ENCODE measurements at places on chromosomes 11 and 22. TPM values are rescaled to one million over a fixed set of nuclear protein-coding genes. Genes with fewer than 3 reads are reported as not detected.

TMEM45B gene
- 3.2 TPM for total RNA-seq

NOX4 gene
- 3.6 TPM for total RNA-seq

TM7SF2 gene
- total RNA-seq = 46.6 TPM

OR5B17 gene
- not detected for total RNA-seq

SCGB1C1 gene
- not detected for total RNA-seq

CYTH4 gene
- 9.4 TPM for total RNA-seq

PPP1CA gene
- 81.2 TPM for total RNA-seq

PDGFB gene
- total RNA-seq = 5.9 TPM

KIRREL3 gene
- total RNA-seq = 18.7 TPM

NXPE4 gene
- not detected for total RNA-seq

CARD10 gene
- total RNA-seq = 4.0 TPM

SCUBE2 gene
- total RNA-seq = 15.9 TPM

PRG3 gene
- total RNA-seq = 1.1 TPM

CALCB gene
- 5.6 TPM for total RNA-seq

MS4A6E gene
- total RNA-seq = not detected

PACSIN3 gene
- total RNA-seq = 7.9 TPM

CCT8L2 gene
- not detected for total RNA-seq

- no peaks in the 10 kb centered on the region for H3K27me3 ChIP-seq
- no peak overlapping the region for H3K27ac ChIP-seq
- no peak for DNase-seq
- H3K4me1 ChIP-seq = peaks cover 5% of the 10 kb centered on the region
- no peaks in the 10 kb centered on the region for H3K36me3 ChIP-seq
- no peak overlapping the region for H3K4me3 ChIP-seq
Measured at GRCh38 chr11:67548555-67549110, 25.4 kb upstream of the CABP2 start.

GRCh38 chr22:27796829-27797519 is 4.6 kb downstream of the MN1 start:
- peaks cover 60% of the 10 kb centered on the region for H3K4me1 ChIP-seq
- DNase-seq = no peak
- H3K4me3 ChIP-seq = peak overlapping the region; percentile 48
- peak overlapping the region; percentile 79 for H3K27ac ChIP-seq
- peaks cover 34% of the 10 kb centered on the region for H3K36me3 ChIP-seq

DNA sequence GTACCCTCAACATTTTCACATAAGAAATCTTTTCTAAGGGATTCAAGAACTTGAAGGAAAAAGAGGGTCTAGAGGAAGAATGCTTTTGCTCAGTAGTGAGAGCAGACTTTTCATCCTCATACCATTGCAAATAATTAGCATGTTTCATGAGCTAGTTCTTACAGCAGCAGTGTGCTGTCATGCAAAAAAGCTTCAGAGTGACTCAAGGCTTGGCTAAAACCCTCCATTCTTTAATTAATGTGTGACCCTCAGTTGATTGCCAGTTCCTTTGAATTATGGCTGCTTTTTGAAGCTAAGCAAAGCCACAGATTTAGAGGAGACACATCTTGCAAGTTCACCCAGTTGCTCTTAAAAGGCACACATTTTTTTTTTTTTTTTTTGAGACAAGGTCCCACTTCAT is 36.6 kb upstream of the PCF11 start:
- H3K4me3 ChIP-seq = no peak overlapping the region
- H3K27me3 ChIP-seq = no peaks in the 10 kb centered on the region
- H3K36me3 ChIP-seq = no peaks in the 10 kb centered on the region
- DNase-seq = no peak
- no peaks in the 10 kb centered on the region for H3K4me1 ChIP-seq

GRCh38 chr11:92277871-92278270 is 53.3 kb downstream of the FAT3 start:
- no peaks in the 10 kb centered on the region for H3K36me3 ChIP-seq
- H3K4me1 ChIP-seq = no peaks in the 10 kb centered on the region
- no peak overlapping the region for H3K4me3 ChIP-seq
- H3K27ac ChIP-seq = no peak overlapping the region

DNA sequence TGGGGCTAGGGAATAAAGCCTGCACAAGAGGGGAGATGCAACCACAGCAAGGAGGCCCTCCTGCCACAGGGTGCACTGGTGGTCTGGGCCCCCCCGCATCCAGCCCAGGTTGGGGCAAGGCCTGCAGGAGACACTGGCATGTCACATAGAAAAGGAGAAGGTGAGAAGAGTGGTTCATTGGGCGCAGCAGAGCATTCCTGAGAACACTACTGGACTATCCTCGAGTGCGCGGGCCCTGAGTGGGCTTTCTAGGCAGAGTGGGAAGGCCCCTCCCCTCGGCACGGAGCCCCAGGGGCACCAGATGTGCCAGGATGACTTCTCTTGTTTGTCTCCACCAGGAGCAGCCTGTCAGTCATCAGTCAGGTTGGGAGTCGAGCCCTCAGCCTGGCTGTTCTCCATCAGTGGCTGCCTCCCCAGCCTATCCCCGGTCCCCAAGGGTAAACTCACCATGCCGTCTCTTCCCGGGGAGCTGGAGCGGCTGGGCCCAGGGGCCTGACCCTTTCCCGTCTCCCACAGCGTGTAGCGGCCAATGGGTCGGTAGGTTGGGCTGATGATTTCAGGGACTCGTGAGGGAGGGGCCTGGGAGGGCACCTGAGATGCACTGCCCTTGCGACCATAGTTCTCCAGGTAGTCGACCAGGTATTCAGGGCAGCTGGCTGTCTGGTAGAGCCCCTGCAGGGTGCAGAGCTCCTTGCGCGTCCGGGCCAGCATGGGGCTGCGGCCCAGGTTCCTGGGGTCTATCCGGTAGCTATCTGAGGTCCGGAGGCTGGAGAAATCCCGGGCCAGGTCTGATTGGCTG is 9.0 kb downstream of the USP2 start:
- no peak overlapping the region for H3K4me3 ChIP-seq
- H3K27ac ChIP-seq = no peak overlapping the region
- peaks cover 2% of the 10 kb centered on the region for H3K27me3 ChIP-seq

- peaks cover 16% of the 10 kb centered on the region for H3K4me1 ChIP-seq
- H3K4me3 ChIP-seq = no peak overlapping the region
- peaks cover 24% of the 10 kb centered on the region for H3K36me3 ChIP-seq
Measured at GRCh38 chr11:121590772-121591404, 138.1 kb upstream of the SORL1-AS1 start.

- no peaks in the 10 kb centered on the region for H3K36me3 ChIP-seq
- H3K4me3 ChIP-seq = no peak overlapping the region
- no peaks in the 10 kb centered on the region for H3K4me1 ChIP-seq
- no peaks in the 10 kb centered on the region for H3K27me3 ChIP-seq
- no peak for DNase-seq
Measured at GRCh38 chr11:102306048-102306597, 11.2 kb upstream of the BIRC3 start.

GRCh38 chr11:104043142-104043541 is 6.7 kb downstream of the DDI1 start:
- H3K27me3 ChIP-seq = no peaks in the 10 kb centered on the region
- H3K36me3 ChIP-seq = no peaks in the 10 kb centered on the region
- no peaks in the 10 kb centered on the region for H3K4me1 ChIP-seq
- H3K4me3 ChIP-seq = no peak overlapping the region
- no peak for DNase-seq

DNA sequence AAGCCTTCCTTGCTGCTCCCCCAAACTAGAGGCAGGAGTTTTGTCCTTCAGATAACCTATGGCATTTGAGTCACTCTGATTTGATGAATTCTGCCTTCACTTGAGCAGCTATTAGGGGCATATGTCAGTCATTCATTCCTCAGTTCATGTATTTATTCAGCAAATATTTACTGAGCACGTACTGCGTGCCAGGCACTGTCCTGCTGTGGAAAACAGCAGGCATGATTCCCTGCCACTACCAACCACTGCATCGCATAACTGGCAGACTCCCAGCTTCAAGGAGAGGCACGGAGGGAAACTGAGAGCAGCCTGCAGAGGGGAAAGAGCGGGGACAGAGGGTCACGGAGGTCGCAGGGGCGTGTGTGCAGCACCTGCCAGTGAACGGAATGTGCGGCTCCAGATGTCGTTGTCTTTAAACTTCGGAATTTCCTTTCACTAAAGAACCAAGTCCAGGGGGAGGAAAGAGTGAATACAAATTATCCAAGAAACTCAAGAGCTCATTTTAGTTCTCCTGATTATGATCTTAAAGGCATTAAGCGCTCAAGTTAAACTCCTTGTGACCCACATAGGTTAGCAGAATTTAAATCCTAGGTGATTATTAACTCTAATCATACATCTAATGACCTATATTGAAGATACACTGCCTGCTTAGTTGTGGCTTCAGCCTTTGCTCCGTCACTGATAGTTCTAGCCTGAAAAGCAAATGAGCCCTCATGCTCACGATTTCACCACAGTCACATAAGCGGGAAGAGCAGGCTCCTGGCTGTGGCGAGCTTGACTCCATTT is 12.6 kb downstream of the PPARA start:
- no peak for DNase-seq
- no peak overlapping the region for H3K4me3 ChIP-seq
- H3K36me3 ChIP-seq = peaks cover 6% of the 10 kb centered on the region
- H3K4me1 ChIP-seq = no peaks in the 10 kb centered on the region

- DNase-seq = no peak
- peak overlapping the region; percentile 14 for H3K4me3 ChIP-seq
- no peaks in the 10 kb centered on the region for H3K36me3 ChIP-seq
Measured at GRCh38 chr11:121426476-121427399, 25.4 kb upstream of the SORL1 start.

DNA sequence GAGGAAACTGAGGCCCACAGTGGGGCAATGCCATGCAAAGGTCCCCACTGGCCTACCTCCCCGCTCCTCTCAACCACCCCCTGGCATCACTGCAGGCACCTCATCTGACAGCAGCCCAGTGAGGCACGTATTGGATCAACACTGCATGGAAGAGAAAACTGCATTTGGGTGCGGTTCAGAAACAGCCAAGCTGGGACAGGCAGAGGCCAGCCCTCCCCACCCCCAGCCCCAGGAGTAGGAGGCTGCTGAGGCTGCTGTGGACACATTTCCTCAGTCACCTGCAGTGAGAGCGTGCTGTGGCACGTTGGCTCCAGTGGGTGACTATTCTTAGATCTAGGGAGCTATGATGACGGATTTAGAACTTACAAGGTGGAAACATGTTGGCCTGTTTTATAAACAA is 63.7 kb downstream of the KCNC1 start:
- no peak overlapping the region for H3K4me3 ChIP-seq
- H3K36me3 ChIP-seq = peaks cover 7% of the 10 kb centered on the region
- no peaks in the 10 kb centered on the region for H3K27me3 ChIP-seq

GRCh38 chr11:58525037-58525614 is 17.2 kb upstream of the OR5B21 start:
- DNase-seq = no peak
- H3K4me3 ChIP-seq = no peak overlapping the region
- H3K27ac ChIP-seq = no peak overlapping the region
- no peaks in the 10 kb centered on the region for H3K27me3 ChIP-seq
- H3K36me3 ChIP-seq = peaks cover 5% of the 10 kb centered on the region
- H3K4me1 ChIP-seq = no peaks in the 10 kb centered on the region

- H3K27ac ChIP-seq = no peak overlapping the region
- no peaks in the 10 kb centered on the region for H3K27me3 ChIP-seq
- no peak overlapping the region for H3K4me3 ChIP-seq
- no peak for DNase-seq
- no peaks in the 10 kb centered on the region for H3K36me3 ChIP-seq
Measured at GRCh38 chr11:35917676-35918075, 26.2 kb upstream of the LDLRAD3 start.

DNA sequence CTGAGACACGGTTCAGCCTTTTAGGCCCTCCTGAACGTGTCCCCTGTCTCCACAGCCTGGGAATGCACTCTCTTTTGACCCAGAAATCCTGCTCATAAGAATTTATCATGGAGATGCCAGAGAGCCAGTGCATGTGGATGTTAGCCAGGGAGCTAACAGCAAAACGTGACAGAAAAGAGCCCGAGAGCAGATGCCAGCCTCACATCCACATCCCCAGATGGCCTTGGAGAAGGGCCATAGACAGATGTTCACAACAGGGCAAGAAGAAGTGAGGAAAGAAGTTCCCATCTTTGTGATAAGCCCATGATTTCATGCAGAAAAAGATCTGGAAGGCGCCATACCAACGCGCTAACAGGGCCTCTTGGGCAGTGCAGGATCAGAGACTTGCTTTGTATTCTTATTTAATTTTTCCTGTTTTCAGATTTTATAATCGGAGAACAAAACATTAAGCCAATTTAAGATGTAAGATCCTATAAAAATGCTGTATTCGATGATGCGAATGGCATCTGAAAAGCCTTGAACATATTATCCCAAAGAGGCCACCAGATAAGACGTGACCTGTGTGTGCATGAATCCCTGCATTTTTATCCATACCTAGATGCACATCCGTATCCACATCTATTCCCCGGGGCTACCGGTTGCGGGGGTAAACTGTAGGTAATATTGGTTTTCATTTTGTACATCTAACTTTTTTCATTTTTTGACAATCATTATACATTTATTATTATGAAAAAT is 48.7 kb downstream of the IGLL5 start:
- H3K27me3 ChIP-seq = no peaks in the 10 kb centered on the region
- no peaks in the 10 kb centered on the region for H3K4me1 ChIP-seq
- H3K36me3 ChIP-seq = no peaks in the 10 kb centered on the region
- DNase-seq = no peak
- no peak overlapping the region for H3K27ac ChIP-seq

- no peak for DNase-seq
- H3K36me3 ChIP-seq = no peaks in the 10 kb centered on the region
- H3K27ac ChIP-seq = no peak overlapping the region
Measured at GRCh38 chr11:58742981-58743880, 11.5 kb upstream of the GLYAT start.

- no peaks in the 10 kb centered on the region for H3K36me3 ChIP-seq
- no peaks in the 10 kb centered on the region for H3K4me1 ChIP-seq
- no peaks in the 10 kb centered on the region for H3K27me3 ChIP-seq
- DNase-seq = no peak
Measured at GRCh38 chr11:103958475-103959215, 77.8 kb upstream of the DDI1 start.

DNA sequence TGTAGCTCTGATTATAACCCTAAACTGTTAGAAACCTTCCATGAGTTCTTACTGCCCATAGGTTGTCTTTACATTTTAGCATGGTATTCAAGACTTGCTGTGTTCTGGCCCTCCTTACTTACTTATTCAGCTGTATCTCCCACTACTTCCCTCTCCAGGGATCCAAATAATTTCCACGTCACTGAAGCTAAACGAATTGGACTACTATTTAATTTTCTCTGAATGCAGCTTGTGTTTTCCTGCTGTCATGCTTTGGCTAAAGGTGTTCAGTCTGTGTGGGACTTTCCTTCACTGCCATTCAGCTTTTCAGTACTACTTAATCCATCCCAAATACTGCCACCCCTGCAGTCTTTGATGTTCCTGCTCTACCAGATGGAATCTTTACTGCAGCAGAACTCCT is 88.3 kb downstream of the UVRAG start:
- DNase-seq = no peak
- H3K4me3 ChIP-seq = no peak overlapping the region
- no peak overlapping the region for H3K27ac ChIP-seq

GRCh38 chr11:68090706-68091105 is 30.5 kb downstream of the CHKA start:
- peaks cover 3% of the 10 kb centered on the region for H3K36me3 ChIP-seq
- no peaks in the 10 kb centered on the region for H3K27me3 ChIP-seq
- DNase-seq = peak; percentile 28
- H3K27ac ChIP-seq = peak overlapping the region; percentile 35
- peaks cover 9% of the 10 kb centered on the region for H3K4me1 ChIP-seq
- no peak overlapping the region for H3K4me3 ChIP-seq

GRCh38 chr22:17120281-17120680 is 879 bp downstream of the TMEM121B start:
- no peak overlapping the region for H3K27ac ChIP-seq
- H3K4me1 ChIP-seq = peaks cover 42% of the 10 kb centered on the region
- no peak for DNase-seq
- H3K36me3 ChIP-seq = peaks cover 8% of the 10 kb centered on the region
- no peak overlapping the region for H3K4me3 ChIP-seq

Data from spinal cord (tissue), 10 donors.